Smooth muscle cell of trachea (primary cell): ENCODE measurements at places on chromosomes 12 and 14. TPM values are rescaled to one million over a fixed set of nuclear protein-coding genes. Genes with fewer than 3 reads are reported as not detected.

The CABP1 gene
- 0.66 and 1.9 TPM in 2 replicates for total RNA-seq

The KRT79 gene
- not detected in 2 replicates for total RNA-seq

The ACVR1B gene
- 13.1 and 17.4 TPM in 2 replicates for total RNA-seq

The SOAT2 gene
- not detected in 2 replicates for total RNA-seq
